WERI-Rb-1 (cell line): ENCODE measurements at places on chromosomes 1 and 21.

GRCh38 chr1:31228986-31229385 lies 10.7 kb downstream of the NKAIN1 start:
- no peak for DNase-seq

GRCh38 chr1:169624912-169625311 lies 5.0 kb downstream of the SELP start:
- no peak for DNase-seq

- no peak for DNase-seq
Measured at GRCh38 chr1:56356376-56356990, 222.9 kb downstream of the PLPP3 start.

- DNase-seq: no peak
Measured at GRCh38 chr1:206464456-206464964, 5.8 kb upstream of the IKBKE start.

DNA sequence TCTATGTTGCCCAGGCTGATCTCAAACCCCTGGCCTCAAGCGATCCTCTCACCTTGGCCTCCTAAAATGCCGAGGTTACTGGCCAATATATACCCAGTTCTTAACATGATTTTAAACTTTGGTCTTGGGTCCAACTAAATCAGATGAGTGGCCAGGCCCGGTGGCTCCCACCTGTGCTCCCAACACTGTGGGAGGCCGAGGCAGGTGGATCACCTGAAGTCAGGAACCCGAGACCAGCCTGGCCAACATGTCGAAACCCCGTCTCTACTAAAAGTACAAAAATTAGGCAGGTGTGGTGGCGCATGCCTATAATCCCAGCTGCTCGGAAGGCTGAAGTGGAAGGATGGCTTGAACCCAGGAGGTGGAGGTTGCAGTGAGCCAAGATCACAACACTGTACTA lies 29.6 kb downstream of the TOMM20 start:
- DNase-seq: no peak

DNA sequence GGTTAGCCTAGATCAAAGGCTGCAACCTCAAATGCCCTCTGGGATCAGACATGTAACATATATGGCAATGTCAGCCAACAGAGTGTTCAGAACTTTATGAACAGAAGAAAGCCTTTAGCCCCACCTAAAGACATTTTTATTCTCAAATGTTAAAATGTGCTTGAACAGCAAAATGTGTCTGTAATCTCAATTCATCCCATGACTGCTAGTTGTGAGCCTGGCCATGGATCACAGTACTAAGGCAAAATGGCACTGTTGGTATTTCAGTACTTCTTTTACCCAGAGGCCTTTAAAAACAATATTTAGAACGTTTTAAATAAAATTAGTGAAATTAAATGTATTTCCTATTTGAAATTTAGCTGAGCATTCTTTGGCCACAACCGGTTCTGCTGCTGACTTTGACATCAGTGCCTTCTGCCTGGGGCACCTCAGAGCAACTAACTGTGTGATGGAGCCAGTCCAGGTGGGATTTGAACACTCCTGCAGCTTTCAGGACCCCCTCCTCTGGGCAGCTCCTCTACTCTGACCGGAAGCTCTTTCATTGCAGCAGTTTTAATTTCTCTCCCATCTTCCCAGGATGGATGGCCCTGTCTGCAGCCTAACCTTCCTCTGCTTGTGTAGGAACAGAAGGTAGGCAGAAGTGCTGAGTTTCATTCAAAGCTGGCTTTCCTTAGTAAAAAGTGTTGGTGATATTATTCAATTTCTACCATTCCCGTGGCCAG lies 68.3 kb upstream of the NFIA start:
- no peak for DNase-seq

GRCh38 chr1:11272544-11272831 lies 510 bp upstream of the UBIAD1 start:
- DNase-seq: no peak

DNA sequence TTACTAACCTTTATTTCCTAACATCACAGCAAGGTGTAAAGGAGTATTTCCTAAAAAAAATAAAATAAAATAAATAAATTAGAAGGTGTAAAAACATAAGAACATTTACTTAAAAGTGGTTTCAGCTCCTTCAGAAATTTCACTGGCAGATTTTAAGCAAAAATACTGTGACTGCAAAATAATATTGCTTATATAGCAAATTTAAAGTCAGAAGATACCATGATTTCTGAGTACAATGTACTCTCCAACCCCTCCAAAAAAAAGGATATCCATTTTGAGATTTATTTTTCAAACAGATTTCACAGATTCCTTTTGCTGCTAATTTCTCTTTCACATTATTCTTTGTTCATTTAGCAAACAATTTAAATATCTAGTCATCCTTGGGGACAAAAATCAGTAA lies 18.5 kb downstream of the ANKRD13C start:
- no peak for DNase-seq
